ENCODE measurements at places on chromosomes 13 and 19. TPM values are rescaled to one million over a fixed set of nuclear protein-coding genes. Genes with fewer than 3 reads are reported as not detected.

The CAPN12 gene
- not detected for total RNA-seq

The SIGLEC5 gene
- total RNA-seq: not detected

The TCF3 gene
- total RNA-seq: 209 TPM

The SLC6A16 gene
- 0.85 TPM for total RNA-seq

The PPM1N gene
- 2.2 TPM for total RNA-seq

The RPL13A gene
- 2,737 TPM for total RNA-seq

DNA sequence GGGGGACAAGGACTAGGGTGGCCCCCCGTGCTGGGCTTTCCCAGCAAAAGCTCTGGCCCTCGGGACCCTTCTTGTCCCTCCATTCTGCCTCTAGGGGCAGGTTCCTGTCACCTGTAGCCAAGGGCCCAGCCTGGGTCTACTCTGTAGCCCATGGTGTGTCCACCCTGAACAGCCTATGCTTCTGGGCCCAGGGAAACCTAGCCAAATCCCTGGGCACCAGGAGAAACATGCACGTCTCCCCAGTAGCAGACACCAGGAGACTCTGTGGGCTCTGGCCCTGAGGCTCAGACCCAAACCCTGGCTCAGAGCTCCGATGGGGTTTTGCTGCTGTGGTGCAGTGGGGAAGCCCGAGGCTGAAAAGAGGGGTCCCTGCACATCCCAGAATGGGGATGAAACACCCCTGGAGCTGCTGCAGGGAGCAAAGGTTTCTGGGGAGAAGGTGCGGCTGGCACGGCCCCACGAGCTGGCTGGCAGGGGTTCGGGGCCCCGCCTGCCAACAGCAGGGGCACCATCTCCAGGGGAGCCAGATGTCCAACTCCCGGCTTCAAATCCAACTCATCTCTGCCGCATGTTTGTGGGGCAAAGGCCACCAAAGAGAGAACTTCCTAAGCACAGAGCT is 18.2 kb downstream of the CEBPG start:
- no peaks in the 10 kb centered on the region for H3K36me3 ChIP-seq
- no peaks in the 10 kb centered on the region for H3K27me3 ChIP-seq
- no peak for DNase-seq
- no peak overlapping the region for H3K4me3 ChIP-seq

- no peaks in the 10 kb centered on the region for H3K4me1 ChIP-seq
- no peak overlapping the region for H3K4me3 ChIP-seq
- no peak overlapping the region for H3K27ac ChIP-seq
Observed at GRCh38 chr13:79912403-79912802, 428.5 kb downstream of the SPRY2 start.

DNA sequence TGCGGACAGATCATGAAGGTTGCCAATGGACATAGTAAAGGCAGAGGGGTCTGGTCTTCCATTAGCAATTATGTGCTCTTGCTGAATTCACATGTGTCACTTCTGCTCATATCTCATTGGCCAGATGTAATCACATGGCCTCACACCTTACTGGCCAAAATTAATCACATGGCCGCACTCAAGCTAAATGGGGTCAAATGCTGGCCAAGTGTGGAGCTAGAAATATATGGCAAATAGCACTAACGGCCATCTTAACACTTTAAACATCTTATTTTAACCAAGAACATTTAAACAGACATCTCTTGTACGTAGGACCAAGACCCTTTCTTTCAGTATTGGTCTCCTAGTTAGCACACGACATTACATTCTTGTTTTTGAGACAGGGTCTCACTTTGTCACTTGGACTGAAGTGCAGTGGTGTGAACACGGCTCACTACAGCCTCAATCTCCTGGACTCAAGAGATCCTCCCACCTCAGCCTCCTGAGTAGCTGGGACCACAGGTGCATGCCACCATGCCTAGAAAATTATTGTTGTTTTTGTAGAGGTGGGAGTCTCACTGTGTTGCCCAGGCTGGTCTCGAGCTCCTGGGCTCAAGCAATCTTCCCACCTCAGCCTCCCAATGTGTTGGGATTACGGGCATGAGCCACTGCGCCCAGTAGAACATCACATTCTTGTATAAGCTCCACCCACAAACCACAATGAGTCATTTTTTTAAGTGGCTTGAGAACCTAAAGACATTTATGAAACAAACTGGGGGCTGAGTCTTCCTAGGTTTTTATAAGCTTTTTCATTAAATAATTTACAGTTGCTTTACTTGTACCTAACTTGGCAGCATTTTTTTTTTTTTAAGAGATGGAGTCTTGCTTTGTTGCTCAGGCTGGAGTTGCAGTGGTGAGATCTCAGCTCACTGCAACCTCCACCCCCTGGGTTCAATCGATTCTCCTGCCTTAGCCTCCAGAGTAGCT is 2.9 kb upstream of the PTOV1 start:
- no peaks in the 10 kb centered on the region for H3K36me3 ChIP-seq
- H3K4me1 ChIP-seq: peaks cover 10% of the 10 kb centered on the region
- H3K27ac ChIP-seq: no peak overlapping the region
- no peaks in the 10 kb centered on the region for H3K27me3 ChIP-seq
- no peak for DNase-seq

DNA sequence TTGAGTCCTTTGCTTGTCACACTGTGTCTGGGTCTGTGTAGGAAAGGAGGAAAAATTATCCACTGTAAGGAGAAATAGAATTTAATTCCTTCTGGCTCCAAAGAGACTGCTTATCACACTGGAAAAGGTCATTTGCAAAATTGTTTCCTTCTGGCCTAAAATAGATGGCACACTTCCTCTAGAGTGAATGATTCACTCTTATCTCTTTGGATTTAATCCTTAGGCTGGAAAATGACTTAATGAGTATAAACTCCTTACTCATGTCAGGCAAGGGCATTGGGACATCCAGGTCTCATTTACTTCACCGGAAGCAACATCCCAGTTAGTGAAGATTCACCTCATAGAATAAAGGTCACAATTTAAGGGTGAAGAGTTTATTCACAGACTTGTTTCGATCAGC is 293.6 kb downstream of the OXGR1 start:
- H3K4me3 ChIP-seq: no peak overlapping the region
- H3K27ac ChIP-seq: no peak overlapping the region
- no peaks in the 10 kb centered on the region for H3K4me1 ChIP-seq
- H3K27me3 ChIP-seq: no peaks in the 10 kb centered on the region

DNA sequence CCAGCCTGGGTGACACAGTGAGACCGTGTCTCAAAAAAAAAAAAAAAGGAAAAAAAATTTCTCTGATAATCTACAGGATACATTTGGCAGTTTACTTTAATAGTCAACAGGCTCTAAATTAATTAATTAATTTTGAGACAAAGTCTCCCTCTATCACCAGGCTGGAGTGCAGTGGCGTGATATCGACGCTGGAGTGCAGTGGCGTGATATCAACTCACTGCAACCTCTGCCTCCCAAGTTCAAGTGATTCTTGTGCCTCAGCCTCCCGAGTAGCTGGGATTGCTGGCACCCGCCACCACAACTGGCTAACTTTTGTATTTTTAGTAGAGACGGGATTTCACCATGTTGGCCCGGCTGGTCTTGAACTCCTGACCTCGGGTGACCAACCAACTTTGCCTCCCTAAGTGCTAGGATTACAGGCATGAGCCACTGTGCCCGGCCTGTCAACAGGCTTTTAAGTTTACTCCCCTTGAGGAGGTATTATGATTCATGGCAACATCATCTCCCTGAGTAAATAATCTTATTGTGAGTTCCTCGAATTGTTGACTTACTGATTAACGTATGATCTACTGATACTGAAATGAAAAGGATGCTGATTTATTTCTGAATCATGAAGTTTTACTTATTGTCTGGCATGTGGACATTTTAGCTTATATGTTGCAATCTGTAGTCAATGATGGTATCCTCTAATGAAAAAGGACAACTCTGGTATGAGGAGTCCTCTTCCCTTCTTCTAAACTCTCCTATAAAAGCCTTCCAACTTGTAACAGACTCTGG is 21.3 kb upstream of the MTRF1 start:
- H3K4me3 ChIP-seq: no peak overlapping the region
- no peaks in the 10 kb centered on the region for H3K4me1 ChIP-seq
- H3K27me3 ChIP-seq: no peaks in the 10 kb centered on the region
- DNase-seq: no peak
- no peaks in the 10 kb centered on the region for H3K36me3 ChIP-seq

GRCh38 chr13:92951273-92951890 is 275.2 kb upstream of the GPC6 start:
- no peak for DNase-seq
- H3K4me1 ChIP-seq: no peaks in the 10 kb centered on the region
- no peaks in the 10 kb centered on the region for H3K27me3 ChIP-seq

DNA sequence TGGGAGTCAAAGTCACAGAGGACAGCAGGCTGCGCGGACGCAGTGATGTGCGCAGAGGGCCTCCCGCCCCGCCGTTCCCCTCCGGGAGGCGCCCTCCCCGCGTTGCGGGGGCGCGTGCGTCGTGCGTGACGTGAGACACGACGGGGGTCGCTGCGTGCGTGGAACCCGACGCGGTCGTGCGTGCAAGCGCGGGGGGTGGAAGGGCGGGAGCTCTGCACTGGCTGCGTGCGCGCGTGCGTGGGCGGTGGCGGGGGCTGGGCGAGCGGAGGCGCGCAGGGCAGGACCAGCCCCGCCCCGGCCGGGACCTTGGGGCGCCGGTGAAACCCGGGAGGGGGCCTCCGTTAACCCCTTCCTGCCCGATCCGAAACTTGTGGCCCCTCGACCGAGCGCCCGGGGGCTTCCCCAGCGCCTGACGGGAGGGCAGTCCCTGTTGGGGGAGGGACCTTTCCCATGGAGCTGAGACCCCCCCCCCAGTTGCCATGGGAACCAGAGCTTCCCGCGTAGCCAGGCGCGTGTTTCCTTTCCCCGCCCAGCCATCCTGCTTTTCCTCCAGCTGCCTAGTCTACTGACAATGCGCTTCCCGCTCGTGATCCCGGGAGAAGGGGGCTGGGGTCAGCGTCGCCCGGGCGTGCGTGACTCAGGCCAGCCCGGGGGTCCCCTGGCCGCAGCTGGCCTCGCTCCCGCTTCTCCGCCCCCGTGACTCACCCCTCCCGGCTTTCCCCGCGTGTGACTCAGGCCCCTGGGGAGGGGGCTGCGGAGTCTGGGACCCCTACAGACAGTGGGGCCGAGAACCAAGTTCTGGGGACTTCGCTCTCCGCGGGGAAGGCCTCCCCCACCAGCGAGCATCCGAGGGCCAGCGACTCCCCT is 7.3 kb upstream of the HOOK2 start:
- H3K27ac ChIP-seq: peak overlapping the region; percentile 95
- peak; percentile 83 for DNase-seq

- H3K36me3 ChIP-seq: peaks cover 19% of the 10 kb centered on the region
- no peak overlapping the region for H3K4me3 ChIP-seq
- no peak overlapping the region for H3K27ac ChIP-seq
- no peaks in the 10 kb centered on the region for H3K4me1 ChIP-seq
Observed at GRCh38 chr19:38911388-38912001, 491 bp downstream of the CCER2 start.

GRCh38 chr13:111905609-111905945 is 161.4 kb upstream of the SOX1 start:
- H3K36me3 ChIP-seq: no peaks in the 10 kb centered on the region
- no peaks in the 10 kb centered on the region for H3K4me1 ChIP-seq
- H3K4me3 ChIP-seq: no peak overlapping the region
- DNase-seq: no peak
- H3K27me3 ChIP-seq: no peaks in the 10 kb centered on the region
- no peak overlapping the region for H3K27ac ChIP-seq

DNA sequence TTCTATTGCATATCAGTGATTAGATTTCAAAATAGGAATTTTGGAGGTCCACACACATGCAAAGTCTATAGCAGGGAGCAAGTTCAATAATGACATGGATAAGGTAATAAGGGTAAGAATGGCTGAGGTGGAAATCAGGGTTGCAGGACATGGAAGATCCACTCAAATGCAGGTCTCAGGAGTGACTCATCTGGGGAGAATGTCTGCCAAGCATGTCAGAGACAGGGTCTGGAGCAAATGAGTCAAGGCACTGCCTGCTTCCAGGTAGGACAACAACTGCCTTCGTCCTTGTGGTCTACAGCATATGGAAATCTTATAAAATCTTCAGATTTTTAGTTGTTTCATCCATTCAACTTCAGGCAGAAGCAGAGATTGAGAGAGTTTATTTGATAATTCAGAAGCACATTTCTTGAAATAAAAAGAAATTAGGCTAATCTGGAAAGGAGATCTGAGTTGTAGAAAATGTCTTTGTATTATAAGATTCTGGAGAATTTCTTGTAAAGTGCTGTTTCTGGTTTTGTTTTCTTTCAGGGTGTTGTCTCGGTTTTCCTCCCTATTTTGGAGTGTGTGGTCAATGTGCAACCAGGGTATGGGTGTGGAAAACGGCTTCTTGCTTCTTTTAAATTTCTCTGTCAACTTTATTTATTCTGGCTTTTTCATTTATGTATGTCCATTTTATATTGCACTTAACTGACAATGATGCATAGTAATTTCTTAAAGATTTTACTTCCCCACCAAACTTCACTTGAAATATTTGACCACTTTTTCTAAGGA is 748.8 kb downstream of the LIG4 start:
- H3K4me1 ChIP-seq: no peaks in the 10 kb centered on the region
- H3K4me3 ChIP-seq: no peak overlapping the region
- no peaks in the 10 kb centered on the region for H3K27me3 ChIP-seq
- no peaks in the 10 kb centered on the region for H3K36me3 ChIP-seq
- DNase-seq: no peak

DNA sequence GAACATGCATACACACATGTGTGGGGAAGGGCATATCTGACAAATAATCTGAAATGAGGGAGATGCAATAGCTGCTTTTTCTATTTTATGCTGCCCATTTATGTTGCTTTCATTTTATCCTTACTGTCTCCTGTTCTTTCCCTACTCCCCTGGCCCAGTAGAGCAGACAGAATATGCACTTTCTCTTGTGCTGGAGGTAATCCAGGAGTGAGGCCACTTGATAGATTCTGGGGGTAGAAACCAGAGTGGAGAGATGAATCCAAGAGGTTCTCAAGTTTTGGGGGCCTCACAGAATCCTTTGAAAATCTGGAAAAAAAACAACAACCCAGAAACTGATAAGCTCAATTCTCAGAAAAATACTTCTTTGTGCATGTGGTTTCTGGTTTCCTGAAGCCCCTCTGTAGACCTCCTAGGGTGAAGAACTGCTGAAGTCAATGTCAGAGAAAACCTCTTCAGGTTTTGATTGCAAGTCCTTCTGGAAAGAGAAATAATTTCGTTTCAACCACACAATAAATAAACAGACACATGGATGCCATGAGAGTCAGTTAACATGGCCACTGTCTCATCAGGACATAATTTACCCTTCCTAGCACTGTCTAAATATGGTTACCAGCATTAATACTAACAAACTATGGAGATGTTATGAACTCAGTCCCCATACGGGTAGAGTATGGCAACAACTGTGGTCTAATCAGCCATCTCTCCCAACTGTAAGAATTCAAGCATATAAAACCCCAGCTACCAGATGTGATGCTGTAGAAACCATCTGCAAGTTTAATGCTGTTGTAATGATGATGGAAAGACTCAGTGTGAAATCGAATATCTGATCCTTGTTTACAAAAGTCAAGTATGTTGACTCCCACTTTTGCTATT is 355.6 kb downstream of the SLC7A1 start:
- H3K27me3 ChIP-seq: no peaks in the 10 kb centered on the region
- no peak overlapping the region for H3K27ac ChIP-seq
- no peaks in the 10 kb centered on the region for H3K36me3 ChIP-seq
- H3K4me1 ChIP-seq: no peaks in the 10 kb centered on the region
- DNase-seq: no peak
- H3K4me3 ChIP-seq: no peak overlapping the region

- no peak overlapping the region for H3K27ac ChIP-seq
- no peak overlapping the region for H3K4me3 ChIP-seq
- H3K4me1 ChIP-seq: no peaks in the 10 kb centered on the region
- peaks cover 13% of the 10 kb centered on the region for H3K27me3 ChIP-seq
- H3K36me3 ChIP-seq: no peaks in the 10 kb centered on the region
Observed at GRCh38 chr19:17775245-17775927, 19.6 kb upstream of the B3GNT3 start.

GRCh38 chr13:39422845-39423565 is 180.0 kb downstream of the LHFPL6 start:
- no peak overlapping the region for H3K4me3 ChIP-seq
- H3K4me1 ChIP-seq: no peaks in the 10 kb centered on the region
- no peaks in the 10 kb centered on the region for H3K36me3 ChIP-seq
- no peak for DNase-seq
- H3K27ac ChIP-seq: no peak overlapping the region
